Activated T-helper 1 cell treated with anti-CD3 and anti-CD28 coated beads, Interleukin-2, amount 50 U/mL, for 16 hours (primary cell): ENCODE measurements at places on chromosomes 3 and 15.

DNA sequence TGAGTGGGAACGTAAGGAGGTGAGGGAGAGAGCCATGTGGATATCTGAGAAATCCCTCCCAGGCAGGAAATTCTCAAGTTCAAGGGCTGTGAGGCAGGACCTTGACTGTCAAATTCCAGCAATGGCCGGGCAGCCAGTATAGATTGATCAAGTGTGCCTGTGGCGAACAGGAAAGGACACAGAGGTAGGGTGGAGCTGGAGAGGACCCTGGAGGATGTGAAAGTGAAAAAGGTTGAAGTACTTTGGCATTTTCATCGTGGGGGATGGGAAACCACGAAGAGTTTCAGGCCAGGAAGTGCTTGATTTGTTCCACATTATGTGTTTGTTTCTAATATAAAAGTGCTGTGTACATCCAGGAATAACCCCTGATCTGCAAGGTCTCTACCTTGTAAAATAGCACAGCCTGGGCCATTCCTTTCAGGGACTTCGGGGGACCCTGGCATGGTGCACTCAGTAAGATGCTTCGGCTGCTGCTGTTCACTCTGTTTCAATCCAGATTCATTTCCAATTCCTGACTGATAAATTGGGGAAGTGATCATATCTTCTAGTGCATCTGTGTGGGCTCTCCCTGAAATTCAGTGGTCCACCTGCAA, 156.6 kb downstream of the MCTP2 start:
- no peak for DNase-seq

DNA sequence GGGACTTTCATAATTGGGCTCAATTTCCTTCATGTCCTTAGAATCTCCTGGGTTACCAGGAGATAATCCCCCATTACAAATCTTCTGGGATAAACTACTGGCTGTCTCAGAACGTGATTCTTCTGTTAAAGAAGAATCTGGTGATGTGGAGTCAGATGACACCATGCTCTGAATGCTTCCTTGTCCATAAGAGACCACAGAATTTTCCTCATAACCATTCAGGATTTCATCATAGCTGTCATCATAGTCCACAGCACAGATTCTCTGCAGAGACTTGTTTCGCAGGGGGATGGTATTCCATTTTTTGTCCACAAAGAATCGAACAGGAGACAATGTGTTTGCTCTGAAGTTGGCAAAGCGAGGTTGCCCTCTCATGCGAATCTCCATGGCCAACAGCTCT, 109.8 kb upstream of the TSPAN3 start:
- DNase-seq = no peak

GRCh38 chr3:4494895-4495264, 1.7 kb downstream of the ITPR1 start:
- DNase-seq = no peak

- peak; percentile 34 for DNase-seq
Measured at GRCh38 chr15:78264304-78265136, at the start of gene DNAJA4. TSS of gene DNAJA4 (plus strand) at chr15:78264562. CDS start at chr15:78264764, 202 bp downstream.

DNA sequence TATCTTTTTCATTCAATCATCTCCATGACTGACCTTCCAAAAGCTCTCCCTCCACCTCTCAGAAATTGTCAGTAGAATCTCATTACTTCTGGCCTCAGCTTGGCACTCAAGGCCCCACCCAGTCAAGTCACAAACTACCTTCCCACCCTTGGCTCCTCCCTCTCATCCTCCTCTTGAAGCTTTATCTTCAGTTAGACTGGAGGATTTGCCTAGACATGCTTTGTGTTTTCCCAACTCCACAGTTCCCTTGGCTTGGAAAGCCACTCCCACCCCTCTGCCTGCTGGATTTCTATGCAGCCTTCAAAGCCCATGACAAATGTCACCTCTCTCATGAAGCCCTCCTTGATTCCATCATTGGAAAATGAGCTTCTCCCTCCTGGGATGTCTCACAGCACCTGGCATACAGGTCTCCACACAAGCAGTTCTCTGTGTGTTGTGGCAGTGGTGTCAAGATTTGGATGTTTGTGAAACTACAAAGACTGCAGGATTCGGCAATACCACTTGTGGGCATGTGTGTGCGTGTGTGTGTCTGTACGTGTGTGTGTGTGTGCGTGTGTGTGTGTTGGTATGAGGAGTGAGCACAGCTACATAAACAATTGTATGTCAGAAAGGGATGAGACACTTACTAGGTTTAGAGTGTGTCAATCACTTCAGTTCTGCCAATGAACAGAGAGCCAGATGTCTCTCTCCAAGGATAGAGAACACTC, 45.3 kb upstream of the VPS8 start:
- no peak for DNase-seq

GRCh38 chr3:171874251-171874681, 31.1 kb downstream of the TMEM212 start:
- no peak for DNase-seq

- no peak for DNase-seq
Measured at GRCh38 chr15:33587773-33588172, 277.0 kb downstream of the RYR3 start.

DNA sequence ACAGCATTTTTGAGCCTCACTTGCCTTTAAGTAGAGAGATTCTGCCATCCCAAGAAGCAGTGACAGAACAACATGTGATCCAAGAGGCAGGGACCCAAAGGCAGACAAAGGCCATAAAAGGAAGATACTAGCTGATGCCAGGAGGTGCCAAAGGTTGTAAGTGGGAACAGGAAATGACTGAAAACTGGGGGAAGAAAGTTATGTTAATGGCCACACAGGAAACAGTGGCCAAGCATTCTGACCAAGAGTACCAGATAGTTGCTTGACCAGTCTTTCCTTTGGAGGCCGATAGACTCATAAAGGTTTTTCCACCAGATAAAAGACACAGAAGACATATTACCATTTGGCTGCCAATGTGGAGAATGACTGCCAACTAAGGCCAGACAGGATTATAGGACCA, 274.5 kb upstream of the PEX5L start:
- no peak for DNase-seq

DNA sequence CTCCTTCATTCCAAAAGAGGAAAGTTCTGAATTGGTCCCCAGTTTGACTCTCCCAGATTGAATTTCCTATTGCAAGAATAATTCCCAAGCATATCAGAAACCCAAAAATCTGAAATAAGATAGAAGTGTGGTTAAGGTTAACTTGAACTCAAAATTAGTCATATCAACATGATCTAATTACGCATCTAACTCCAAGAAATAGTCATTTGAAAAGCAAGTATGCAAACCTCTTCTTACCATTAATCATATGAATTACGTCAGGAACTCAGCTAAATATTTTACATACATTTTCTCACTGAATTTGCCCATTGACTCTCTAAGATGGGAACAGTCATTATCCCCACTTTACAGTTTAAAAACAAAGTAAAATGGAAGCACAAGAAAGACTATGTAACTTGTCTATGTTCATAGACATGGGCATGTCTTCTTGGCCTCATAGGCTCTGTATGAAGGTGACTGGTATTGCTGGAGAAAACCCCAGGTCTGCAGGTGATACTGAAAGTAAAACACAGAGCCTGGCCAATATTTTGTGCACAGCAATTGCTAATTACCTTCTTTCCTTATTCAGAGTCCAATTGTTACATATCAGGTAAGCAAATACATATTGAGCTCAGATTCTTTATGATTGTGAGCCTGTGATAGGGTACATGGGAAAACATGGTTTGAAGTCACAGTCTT, 139.2 kb downstream of the ATP8B4 start:
- DNase-seq = no peak

DNA sequence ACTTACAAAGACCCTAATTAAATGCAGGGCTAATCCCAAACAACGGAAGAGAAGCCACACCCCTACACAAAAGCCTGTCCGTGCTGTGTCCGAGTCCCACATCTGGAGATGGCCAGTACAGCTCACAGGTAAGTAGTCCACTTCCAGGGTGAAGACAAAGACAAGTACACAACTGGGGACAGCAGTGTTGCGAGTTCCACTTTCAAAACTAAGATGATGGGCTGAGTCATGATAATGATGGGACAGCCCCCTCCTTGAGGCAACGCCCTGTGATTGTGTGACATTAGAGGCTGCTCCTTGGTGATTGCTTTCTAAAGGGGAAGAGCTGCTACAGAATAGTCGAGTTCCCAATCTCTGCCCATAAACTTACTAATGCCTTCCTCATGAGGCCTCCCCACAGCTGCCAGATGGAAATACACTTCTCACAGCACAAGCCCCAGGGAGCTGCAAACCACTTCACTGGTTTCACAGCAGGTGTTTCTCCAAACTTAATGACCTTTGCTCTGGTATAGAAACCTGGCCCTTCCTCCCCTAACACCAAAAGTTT, 27.6 kb downstream of the RFT1 start:
- DNase-seq = no peak

DNA sequence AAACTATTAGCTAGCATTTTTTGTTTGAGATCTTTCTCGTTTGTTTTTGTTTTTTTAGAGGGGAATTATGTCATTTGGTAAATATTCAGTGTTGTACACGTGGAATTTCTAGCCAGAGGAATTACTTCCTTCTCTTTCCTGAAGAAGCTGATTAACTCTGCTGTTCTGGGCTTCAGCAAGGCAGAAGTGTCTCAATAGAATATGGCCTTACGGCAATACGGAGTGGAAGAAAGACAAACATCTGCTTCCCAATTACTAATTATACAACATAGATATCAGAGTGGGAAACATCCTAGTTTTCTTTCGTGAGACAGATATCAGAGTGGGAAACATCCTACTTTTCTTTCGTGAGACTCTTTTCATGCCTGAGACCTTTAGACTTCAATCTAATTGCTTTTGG, 11.9 kb downstream of the P3H2 start:
- no peak for DNase-seq

DNA sequence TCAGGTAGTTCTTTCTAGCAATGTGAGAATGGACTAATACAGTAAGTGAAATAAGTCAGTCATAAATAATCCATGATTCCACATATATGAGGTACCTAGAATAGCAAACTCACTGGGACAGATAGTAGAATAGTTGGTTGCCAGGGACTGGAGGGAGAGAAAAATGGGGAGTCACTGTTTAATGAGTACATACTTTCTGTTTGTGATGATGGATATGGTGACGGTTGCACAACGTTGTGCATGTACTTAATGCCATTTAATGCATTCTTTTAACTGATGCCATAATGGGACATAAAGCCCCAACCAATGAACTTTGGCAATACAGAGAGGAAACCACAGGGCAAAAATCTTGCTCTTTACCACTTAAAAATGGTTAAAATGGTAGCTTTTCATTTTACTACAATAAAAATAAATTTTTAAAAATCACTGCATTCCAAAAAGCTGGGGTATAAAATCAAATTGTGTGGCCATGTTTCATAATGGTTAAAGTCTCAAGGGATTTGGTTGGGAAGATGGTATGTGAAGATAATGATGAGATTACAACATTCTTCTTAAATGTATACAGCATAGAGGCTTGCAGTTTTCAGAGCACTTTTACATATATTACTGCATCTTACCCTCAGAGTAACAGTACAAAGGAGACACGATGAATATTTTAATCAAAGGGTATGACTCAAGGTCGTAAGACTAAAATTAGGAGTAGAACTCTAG, 45.2 kb downstream of the ADAM10 start:
- DNase-seq = no peak

DNA sequence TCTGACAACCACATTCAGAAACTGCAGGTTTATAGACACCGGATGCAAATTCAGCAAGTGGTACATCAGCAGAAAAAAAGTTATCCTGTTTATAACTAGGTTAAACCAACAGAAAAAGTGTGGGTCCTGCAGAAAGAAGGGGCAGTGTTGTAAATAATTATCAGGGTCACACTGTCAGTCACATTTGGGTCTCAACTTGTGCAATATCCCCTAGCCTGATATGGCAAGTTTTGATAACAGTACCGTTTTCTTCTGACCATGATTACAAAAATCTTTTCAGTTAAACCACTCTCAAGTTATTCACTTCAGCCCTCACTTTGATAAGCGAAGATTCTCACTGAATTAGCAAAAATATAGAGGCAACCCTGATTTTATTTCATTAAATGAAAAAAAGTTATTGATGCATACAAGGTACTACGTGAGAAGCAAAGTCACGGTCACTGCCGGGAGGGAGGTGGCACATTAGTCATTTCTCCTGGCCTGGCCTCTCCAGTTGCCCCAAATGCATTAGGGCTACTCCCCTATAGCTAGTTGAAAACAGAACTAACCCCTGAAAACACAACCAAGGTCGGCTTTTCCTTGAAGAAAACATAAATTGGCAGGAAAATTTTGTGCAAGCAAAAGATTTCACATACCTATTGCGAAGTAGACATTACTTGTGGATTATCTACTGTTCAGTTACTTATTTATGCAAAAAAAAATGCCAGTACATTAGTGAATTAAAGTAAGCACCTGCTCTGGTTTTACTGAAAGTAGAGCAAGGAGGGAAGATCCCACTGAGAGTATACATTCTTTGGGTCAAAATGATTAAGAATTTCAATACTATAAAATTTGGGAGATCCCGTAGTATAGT, 28.6 kb downstream of the IL5RA start:
- no peak for DNase-seq

DNA sequence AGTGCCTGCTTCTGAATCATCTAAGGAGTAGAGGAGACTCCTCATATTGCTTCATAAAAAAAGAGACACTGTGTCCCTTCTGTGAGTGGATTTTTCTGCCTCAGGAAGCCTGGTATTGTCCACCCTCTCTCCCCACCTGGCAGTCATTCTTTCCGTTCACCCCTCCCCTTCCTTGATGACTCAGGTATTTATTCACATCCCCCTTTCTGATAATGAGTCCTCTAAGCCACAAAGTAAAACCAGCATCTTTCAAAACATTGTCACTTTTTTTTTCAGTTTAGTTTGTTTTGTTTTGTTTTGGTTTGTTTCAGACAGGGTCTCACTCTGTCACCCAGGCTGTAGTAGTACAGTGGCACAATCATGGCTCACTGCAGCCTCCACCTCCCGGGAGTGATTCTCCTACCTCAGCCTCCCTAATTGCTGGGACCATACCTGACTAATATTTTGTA, 65.2 kb upstream of the UBE2E1 start:
- no peak for DNase-seq

DNA sequence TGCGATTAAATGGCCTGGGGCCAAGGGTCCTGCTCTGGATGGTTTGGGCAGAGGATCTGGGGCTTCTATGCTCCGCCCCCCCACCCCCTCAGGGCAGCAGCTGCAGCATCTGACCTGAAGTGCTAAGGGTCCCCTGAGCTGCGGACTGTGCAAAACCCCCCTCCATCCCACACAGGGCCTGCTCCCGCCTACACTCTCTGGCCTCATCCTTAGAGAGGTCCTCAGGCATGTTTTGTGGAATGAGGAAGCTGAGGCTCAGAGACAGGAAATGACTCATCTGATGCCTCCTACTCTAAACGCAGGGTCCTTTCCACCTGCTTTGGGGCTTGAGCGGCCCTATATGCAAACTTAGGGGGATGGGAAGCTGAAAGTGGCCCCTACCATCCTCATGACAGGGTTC, 59.5 kb upstream of the CTSH start:
- DNase-seq = no peak
